ENCODE measurements at places on chromosomes 13 and 19.
A peak's percentile ranks its signal among the peaks of the same experiment; 100 is the strongest.

- no peaks in the 10 kb centered on the region for H3K27me3 ChIP-seq
- no peaks in the 10 kb centered on the region for H3K4me1 ChIP-seq
- DNase-seq = no peak
- H3K4me3 ChIP-seq = no peak overlapping the region
- H3K36me3 ChIP-seq = no peaks in the 10 kb centered on the region
Observed at GRCh38 chr13:32940601-32941000, 75.6 kb upstream of the KL start.

GRCh38 chr19:32691952-32692726 lies 518 bp downstream of the NUDT19 start:
- peak; percentile 66 for DNase-seq
- no peaks in the 10 kb centered on the region for H3K36me3 ChIP-seq
- H3K27ac ChIP-seq = peak overlapping the region; percentile 89
- H3K27me3 ChIP-seq = no peaks in the 10 kb centered on the region

- H3K36me3 ChIP-seq = no peaks in the 10 kb centered on the region
- no peaks in the 10 kb centered on the region for H3K27me3 ChIP-seq
- H3K4me1 ChIP-seq = peaks cover 7% of the 10 kb centered on the region
- DNase-seq = no peak
Observed at GRCh38 chr19:15671891-15672579, 852 bp upstream of the CYP4F12 start.

DNA sequence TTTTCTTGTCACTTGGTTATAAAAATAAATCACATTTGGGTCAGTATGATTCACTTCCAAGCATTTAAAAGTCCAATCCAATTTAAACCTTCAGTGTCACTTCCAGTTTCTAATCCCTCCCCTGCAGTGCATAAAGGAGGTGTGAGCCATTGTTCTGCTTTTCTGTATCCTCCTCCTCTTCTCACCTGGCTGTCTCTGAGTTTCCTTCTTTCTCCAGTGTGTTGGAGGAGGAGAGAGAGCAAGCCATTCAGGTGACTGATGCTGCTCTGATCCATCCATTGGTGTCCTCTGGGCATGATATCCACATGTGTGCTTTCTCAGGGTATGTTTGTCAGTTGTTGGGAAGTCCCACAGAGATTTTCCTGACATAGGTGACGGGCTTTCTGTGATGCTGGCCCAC lies 1.2 kb downstream of the NUDT15 start:
- peaks cover 43% of the 10 kb centered on the region for H3K4me1 ChIP-seq
- H3K4me3 ChIP-seq = peak overlapping the region; percentile 66
- H3K27ac ChIP-seq = peak overlapping the region; percentile 96
- no peak for DNase-seq

GRCh38 chr13:74623761-74624160 lies 489.6 kb upstream of the KLF12 start:
- no peak overlapping the region for H3K27ac ChIP-seq
- DNase-seq = no peak
- H3K4me3 ChIP-seq = no peak overlapping the region

GRCh38 chr13:26220575-26220974 lies 1.5 kb downstream of the RNF6 start:
- H3K4me3 ChIP-seq = peak overlapping the region; percentile 70
- no peaks in the 10 kb centered on the region for H3K36me3 ChIP-seq
- no peak for DNase-seq
- no peak overlapping the region for H3K27ac ChIP-seq

DNA sequence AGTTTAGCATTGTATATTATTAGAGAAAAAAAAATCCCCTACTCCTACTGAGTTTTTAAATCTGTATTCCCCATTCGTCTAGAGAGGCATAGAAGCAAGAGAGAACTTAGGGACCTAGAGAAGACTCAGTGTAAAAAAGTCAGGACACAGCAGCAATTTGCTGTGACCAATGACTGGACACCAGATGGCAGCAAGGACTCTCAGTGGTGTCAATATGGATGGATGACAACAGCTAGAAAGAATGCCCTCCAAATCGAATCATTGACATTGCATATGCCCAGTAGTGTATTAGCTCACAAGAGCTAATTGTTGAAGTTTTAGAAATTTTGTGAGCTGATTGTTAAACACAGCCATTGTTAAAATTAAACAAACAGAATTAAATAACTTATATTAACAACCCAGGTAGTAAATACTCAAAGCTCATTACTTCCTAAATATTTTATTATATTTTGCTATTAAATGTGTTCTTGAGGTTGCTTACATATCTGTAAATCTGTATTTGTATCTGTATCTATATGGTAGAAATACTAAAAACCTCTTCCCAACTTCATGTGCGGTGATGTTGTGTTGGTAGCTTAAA lies 43.9 kb downstream of the SIAH3 start:
- H3K4me3 ChIP-seq = no peak overlapping the region
- H3K27me3 ChIP-seq = no peaks in the 10 kb centered on the region
- no peak overlapping the region for H3K27ac ChIP-seq
- no peak for DNase-seq

DNA sequence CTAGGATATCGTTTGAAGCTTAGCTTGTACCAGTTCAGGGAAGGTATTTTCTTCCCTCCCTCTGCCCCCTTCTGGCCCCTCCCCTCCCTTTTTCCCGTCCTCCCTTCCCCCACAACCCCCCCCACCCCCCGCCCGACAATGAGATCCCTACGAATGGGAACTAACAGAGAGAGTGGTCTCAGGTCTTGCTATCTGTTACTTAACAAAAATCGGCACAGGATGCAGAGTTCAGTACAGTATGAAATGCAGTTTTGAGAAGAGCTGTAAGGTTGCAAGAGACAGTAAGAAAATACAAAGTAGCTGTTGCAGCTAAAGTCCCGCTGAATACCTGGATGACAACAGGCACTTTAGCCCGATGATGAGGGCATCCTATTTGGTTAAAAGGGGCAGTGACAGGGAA lies 3.1 kb upstream of the DACH1 start:
- H3K27ac ChIP-seq = no peak overlapping the region
- no peak for DNase-seq
- H3K4me1 ChIP-seq = no peaks in the 10 kb centered on the region
- no peak overlapping the region for H3K4me3 ChIP-seq
- H3K27me3 ChIP-seq = peaks cover 13% of the 10 kb centered on the region

DNA sequence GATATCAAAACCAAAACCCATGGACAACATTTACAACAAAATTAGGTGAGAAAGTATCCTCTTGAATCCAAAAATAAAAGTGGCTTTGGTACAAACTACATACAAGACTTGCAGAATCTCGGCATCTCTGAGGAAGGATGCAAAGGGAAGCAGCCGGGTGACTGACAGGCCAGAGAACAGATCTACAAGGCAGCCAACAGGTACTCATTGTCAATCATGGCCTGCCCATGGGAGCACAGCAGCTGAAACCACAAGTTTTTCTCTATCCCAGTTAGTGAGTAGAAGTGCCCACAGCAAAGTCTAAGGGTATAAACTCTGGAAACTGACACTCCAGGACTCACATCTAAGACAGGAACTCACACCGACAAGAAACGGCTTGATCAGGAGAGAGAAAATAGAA lies 74.5 kb downstream of the TBC1D4 start:
- H3K4me3 ChIP-seq = no peak overlapping the region
- no peak overlapping the region for H3K27ac ChIP-seq
- no peak for DNase-seq
- no peaks in the 10 kb centered on the region for H3K27me3 ChIP-seq
- no peaks in the 10 kb centered on the region for H3K36me3 ChIP-seq

- H3K27ac ChIP-seq = no peak overlapping the region
- no peaks in the 10 kb centered on the region for H3K27me3 ChIP-seq
- H3K4me1 ChIP-seq = no peaks in the 10 kb centered on the region
- no peaks in the 10 kb centered on the region for H3K36me3 ChIP-seq
- no peak overlapping the region for H3K4me3 ChIP-seq
Observed at GRCh38 chr19:8135946-8136618, 13.3 kb downstream of the FBN3 start.

GRCh38 chr13:26591672-26592071 lies 34.2 kb downstream of the WASF3 start:
- H3K36me3 ChIP-seq = no peaks in the 10 kb centered on the region
- H3K4me1 ChIP-seq = no peaks in the 10 kb centered on the region
- H3K27ac ChIP-seq = no peak overlapping the region
- H3K27me3 ChIP-seq = peaks cover 3% of the 10 kb centered on the region

DNA sequence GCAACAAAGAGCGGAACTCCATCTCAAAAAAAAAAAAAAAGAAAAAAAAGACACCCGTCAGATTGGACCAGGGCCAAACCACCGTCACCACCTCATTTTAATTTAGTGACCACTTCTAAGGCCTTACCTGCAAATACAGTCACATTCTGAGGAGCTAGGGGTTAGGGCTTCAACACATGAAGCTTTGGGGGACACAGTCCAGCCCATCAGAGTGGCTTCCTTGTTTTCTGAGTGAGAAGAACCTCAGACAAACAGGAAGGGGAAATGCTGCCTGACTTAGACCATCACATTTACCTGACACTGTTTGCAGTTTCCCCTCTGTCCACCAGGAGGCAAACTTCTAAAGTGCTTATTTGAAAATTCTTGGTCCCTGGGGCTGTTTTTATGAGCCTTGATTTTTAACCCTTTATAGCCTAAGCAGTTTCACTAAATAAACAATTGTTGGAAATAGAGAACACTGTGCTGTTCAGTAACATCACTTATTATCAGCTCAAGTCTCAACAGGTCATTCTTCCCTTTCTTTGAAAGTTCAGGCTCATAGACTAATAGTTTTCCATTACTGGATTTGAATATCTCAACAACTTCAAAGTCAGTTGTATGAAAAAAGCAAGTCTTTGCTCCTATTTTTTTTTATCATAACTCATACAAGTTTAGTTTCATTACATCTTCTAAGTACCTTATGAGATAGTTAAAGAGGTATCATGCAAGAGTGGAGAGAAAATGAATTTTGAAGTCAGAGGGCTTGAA lies 74.9 kb upstream of the WASF3 start:
- no peak overlapping the region for H3K27ac ChIP-seq
- no peaks in the 10 kb centered on the region for H3K36me3 ChIP-seq
- peak overlapping the region; percentile 18 for H3K4me3 ChIP-seq
- peak; percentile 73 for DNase-seq

DNA sequence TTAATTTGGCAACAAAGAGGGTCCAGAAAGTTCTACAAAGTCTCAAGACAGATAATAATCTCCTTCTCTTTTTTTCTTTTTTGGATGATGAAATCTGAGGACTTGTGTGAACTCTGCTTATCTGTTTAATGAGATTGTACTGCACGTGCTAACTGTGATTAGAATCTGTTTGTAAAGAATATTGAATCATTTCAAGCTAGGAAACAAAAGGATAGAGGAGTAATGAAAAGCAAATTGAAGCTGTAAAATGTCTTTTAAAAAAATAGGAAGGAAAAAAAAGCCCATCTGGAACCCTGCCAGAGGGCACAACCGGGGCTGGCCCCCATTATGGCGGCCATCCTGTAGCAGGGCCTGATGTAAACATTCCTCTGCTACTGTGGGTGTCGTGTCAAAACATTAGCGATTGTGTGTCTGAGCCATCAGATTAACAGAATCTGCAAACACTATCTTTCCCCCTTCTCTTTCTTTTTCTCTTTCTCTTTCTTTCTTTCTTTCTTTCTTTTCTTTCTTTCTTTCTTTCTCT lies 83.0 kb downstream of the FLT1 start:
- DNase-seq = no peak
- H3K4me3 ChIP-seq = no peak overlapping the region
- H3K36me3 ChIP-seq = no peaks in the 10 kb centered on the region
- no peak overlapping the region for H3K27ac ChIP-seq

DNA sequence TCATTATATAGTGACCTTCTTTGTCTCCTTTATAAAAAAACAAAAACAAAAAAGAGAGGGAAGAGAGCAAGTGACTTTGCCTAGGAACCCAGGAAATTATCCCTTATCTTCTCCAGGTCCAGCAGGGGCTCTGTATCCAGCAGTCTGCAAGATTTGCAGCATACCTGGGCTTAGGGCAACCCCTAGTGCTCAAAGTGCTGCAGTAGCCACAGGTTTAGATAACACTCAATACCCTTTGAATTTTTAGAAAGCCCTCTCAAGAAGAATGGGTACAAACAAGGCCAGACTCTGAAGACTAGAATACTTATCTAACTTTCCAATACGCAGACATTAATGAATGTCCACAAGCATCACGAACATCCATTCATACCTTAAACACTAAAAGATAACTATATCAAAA lies 43.2 kb downstream of the CCNA1 start:
- no peaks in the 10 kb centered on the region for H3K36me3 ChIP-seq
- no peak overlapping the region for H3K27ac ChIP-seq
- DNase-seq = no peak
- no peaks in the 10 kb centered on the region for H3K4me1 ChIP-seq
- no peak overlapping the region for H3K4me3 ChIP-seq
- H3K27me3 ChIP-seq = no peaks in the 10 kb centered on the region

DNA sequence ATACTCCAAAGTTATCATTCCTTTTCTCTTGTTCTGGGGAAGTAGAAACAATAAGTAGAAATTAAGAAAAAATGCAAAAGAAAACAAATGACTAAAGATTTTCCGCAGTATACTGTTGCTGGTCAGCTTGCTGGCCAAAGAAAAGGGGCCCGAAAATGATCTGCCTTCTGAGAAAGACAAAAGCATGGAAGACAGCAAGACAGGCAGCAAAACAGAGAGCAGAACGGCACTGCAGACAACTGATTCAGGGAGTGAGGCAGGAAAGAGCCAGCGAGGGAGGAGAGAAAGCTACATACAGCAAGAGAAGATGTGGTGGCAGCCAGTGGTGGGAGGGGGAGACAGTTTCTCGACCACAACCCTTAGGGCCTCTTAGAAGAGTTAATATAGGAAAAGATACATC lies 5.3 kb upstream of the DOCK9 start:
- H3K27ac ChIP-seq = no peak overlapping the region
- no peak for DNase-seq
- peaks cover 16% of the 10 kb centered on the region for H3K4me1 ChIP-seq
- no peak overlapping the region for H3K4me3 ChIP-seq

- H3K36me3 ChIP-seq = no peaks in the 10 kb centered on the region
- H3K4me1 ChIP-seq = peaks cover 3% of the 10 kb centered on the region
- peak overlapping the region; percentile 17 for H3K27ac ChIP-seq
Observed at GRCh38 chr13:42392716-42393572, 121.0 kb downstream of the AKAP11 start.

DNA sequence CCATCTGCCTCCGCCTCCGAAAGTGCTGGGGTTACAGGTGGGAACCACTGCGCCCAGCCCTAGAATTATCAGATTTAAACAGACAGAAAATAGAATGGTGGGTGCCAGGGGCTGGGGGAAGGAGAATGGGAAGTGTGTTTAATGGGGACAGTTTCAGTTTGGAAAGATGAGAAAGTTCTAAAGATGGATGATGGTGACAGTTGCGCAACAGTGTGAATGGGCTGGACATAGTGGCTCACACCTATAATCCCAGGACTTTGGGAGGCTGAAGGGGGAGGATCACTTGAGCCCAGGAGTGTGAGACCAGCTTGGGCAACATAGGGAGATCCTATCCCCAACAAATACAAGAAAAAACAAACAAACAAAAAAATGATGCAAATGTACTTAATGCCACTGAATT lies 15.9 kb downstream of the KANK2 start:
- no peak overlapping the region for H3K4me3 ChIP-seq
- no peaks in the 10 kb centered on the region for H3K27me3 ChIP-seq
- peak overlapping the region; percentile 52 for H3K27ac ChIP-seq
- peaks cover 15% of the 10 kb centered on the region for H3K4me1 ChIP-seq
- H3K36me3 ChIP-seq = no peaks in the 10 kb centered on the region
